ENCODE measurements at places on chromosomes 2 and 18.

DNA sequence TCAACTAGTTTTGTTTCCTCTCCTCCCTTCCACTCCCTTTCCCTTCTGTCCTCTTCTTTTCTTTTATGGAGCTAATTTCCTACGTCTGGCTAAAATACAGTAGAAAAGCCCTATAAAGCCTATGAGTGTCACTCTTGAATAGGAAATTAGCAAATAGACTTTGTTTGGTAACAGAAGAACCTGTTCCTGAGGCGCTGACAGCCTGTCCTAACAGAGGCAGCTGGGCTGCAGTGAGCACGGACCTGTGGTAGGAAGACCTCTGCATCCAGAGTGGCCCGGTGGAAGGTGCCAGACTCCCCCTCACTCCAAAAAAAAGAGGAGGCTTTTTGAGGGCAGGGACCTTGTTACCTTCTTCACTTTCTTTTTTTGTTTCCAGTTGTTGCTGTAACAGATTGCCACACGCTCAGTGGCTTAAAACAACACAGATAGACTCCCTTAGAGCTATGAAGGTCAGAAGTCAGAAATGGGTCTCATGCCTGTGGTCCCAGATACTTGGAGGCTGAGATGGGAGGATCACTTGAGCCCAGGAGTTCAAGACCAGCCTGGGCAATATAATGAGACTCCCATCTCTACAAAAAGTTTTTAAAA is 81.2 kb upstream of the TXNDC2 start:
- DNase-seq = no peak

- DNase-seq = no peak
Measured at GRCh38 chr2:213010106-213010779, 141.2 kb downstream of the IKZF2 start.

DNA sequence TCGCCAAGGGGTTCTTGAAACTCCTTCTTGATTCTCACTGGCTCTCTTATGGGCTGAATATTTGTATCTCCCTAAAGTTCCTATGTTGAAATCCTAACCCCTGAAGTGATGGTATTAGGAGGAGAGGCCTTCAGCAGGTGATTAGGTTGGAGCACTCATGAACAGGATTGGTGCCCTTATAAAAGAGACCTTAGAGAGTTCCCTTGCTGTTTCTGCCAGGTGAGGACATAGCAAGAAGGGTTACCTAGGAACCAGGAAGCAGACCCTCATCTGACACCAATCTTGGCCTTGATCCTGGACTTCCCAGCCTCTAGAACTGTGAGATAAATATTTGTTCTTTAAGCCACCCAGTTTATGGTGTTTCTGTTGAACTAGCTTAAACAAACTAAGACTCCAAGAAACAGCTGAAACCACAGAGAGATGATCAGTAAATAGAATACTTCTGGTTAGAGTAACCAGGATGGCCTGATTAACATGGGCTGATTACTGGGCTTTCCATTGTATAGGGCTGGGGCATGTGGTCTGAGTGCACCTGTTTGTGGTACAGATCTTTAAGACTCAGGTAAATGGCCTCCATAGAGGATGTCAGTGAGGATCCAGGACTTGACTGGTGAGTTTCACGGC is 7.7 kb upstream of the CDC42EP3 start:
- DNase-seq = no peak

GRCh38 chr2:7931808-7932207 is 750.0 kb upstream of the ID2 start:
- DNase-seq = no peak

- no peak for DNase-seq
Measured at GRCh38 chr2:168252976-168253375, 5.6 kb upstream of the STK39 start.
